ENCODE measurements at places on chromosomes 5 and 9.
A peak's percentile ranks its signal among the peaks of the same experiment; 100 is the strongest.

- DNase-seq, result no peak
These were observed 253.6 kb downstream of the TRIM32 start for GRCh38 chr9:116940614-116941215.

- DNase-seq, result no peak
These were observed 38.1 kb downstream of the SEMA6A start for GRCh38 chr5:116536316-116537083.

- DNase-seq, result no peak
These were observed 31.1 kb upstream of the CETN3 start for GRCh38 chr5:90440644-90441043.

DNA sequence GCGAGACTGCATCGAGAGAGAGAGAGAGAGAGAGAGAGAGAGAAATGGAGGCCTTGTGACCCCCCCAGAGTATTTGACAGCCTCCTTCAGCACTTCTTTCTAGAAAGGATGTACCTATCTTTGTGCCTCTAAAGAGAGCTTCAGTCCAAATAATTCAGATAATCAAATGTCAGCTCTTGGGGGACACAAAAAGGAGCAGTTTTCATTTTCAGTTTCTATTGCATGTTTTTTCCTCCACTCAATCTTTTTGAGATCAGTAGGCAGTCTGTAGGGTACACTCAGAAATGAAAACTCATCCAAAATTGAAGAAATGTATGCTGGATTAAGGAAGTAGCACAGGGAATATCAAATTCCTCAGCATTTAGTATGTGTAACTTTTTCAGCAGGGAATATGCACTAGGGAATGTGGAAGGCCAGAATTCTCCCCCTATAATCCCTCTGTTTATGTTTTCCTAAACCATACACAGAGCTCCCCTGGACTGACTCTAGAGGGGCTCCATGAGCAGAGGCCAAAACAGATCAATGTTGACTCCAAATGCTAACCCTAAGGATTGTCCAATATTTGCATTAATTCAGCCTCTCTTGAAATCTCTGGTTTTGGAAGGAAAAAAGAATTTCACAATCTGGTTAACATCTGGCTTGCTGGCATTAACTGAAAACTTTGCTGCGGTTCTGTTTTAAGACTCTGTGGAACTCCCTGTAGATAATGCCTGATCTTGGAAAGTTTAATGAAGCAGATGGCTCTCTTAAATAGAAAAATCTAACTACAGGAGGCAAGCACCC, 250.1 kb downstream of the CEMIP2 start:
- no peak for DNase-seq

DNA sequence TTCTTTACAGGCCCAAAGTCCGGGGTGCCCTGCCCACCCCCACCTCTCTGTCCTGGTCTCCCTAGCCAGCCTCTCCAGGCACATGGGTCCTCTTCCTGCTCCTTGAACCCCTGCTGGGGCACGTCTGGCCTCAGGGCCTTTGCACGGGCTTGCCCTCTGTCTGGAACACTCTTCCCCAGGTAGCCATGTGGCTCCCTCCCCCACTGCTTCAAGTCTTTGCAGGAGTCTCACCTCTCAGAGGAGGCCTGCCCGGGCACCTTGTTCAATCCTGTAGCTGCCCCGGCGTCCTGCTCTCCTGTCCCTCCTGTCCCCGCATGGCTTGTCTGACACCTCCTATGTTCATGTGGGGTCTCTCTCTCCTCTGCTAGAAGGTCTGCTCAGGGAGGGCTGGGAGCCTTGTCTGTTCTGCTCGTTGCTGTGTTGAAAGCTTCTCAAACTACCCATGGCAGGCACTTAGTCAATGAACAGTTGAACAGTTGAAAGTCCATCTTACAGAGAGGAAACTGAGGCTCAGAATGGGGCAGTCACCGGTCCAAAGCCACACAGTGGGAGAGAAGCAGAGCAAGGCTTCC, 241.4 kb downstream of the PBX3 start:
- no peak for DNase-seq

DNA sequence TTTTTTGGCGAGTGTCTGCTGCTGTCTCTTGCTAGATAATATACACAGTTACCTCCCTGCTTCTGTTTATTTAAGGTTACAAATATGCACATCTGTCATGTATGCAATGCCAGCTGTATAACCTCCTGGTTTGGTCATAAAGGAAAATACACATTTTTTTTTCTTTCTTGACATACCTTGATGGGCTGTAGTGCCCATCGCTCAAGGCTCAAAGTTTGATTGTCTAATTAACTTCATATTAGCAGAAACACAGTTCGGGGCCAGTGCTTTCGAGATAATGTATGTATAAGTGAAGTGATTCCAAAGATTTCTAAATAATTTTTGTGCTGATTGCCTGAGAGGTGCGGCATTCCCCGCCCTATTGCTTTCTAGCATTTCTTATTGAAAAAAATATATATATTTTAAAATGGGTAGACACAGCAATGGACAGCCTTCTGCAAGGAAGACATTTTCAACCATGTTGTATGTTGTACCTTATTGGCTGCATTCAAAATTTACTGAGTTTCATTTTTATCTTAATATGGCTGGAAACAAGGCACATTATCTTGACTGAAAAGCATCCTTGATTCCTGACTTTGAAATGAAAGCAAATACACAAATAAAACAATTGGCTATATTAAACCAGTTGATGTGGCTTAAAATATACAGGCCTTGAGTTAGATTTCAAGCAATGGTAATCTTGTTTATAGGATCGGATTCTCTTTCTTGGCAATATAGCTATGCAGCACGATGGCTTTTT, 206.2 kb downstream of the MEF2C start:
- no peak for DNase-seq

GRCh38 chr5:140038373-140038957, 4.6 kb downstream of the NRG2 start:
- no peak for DNase-seq

GRCh38 chr9:37916471-37917312, 12.8 kb upstream of the SLC25A51 start:
- DNase-seq, result no peak

DNA sequence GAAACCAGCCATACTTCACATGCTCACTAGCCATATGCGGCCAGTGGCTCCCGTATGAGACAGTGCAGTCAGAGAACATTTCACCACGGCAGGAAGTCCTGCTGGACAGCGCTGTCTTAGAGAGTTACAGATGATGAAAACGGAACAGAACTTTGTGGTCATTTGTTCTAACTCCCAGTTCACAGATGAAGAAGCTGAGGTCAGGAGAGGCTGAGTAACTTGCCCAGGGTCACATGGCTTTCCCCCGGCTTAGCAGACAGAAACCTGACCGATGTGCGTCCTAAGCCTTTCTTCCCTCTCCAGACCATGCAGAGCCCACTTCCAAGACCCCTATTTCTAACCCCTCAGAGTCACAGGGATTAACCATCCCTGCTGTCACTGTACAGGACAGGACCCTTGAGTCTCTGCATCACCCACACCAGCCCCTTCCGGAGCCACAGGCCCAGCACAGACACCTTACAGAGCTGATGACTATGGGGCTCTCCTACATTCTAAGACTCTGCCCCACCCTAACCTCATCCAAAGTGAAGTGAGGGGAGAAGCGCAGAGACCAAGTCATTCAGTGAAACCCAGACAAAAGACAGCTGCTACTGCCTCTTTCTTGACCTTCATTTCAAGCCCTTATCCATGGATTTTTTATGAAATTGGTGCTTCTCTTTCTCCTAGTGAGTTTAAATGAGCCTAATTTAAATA, 86.9 kb downstream of the PTPN3 start:
- DNase-seq, result no peak

GRCh38 chr5:73912821-73913271, 286.9 kb downstream of the ARHGEF28 start:
- no peak for DNase-seq

- no peak for DNase-seq
These were observed 22.5 kb downstream of the ADAMTSL1 start for GRCh38 chr9:18496256-18497000.

DNA sequence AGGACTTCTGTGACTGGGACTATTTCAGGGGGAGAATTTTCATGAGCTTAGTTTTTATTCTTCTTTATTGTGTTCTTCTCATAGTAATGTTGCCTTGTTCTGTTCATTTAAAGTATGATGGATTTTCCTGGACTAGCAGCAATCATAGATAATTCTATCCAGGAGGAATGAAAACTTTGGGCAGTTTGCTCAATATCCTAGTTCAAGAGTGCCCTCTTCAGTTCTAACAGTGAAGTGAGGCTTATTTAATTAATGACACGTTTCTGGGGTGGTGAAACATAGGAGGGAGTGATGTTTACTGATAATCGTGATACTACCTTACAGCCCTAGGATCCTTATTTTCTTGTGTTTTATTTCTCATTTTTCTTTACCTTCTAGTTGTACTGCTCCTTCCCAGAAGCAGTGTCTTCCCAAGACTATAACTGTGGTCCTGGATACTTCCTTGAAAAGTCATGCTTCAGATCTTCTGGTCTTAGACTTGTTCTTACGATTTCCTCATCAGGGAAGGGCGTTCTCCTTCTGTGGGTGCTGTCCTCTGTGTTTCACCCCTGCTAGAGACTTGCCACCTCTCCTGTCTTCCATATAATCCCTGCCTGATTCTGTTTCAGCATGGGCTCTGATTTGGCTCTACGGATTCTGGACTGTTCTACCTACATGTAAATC, 57.4 kb downstream of the CFAP95 start:
- DNase-seq, result no peak

GRCh38 chr5:1899201-1899600, 16.5 kb upstream of the IRX4 start:
- DNase-seq, result no peak

- no peak for DNase-seq
These were observed 118.0 kb downstream of the EGFLAM start for GRCh38 chr5:38376404-38376803.

GRCh38 chr5:132003170-132003744, 8.2 kb downstream of the ACSL6 start:
- no peak for DNase-seq

DNA sequence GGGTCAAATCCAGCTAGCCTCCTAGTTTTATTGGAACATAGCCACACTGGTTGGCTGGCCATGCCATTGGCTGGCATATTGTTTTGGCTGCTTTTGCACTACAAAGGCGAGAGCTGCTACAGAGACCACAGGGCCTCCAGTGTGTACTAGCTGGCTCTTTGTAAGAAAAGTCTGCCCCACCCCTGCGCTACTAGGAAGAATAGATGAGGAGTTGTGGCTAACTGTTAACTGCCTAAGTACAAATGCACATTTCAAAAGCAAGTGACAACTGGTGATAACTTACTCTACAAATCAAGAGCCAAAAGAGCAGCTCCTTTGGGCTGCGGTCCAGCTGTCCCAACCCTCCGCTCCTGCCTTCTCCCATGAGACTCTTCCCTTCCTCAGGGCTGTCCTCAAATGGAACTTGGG, 63.9 kb downstream of the SERINC5 start:
- no peak for DNase-seq

DNA sequence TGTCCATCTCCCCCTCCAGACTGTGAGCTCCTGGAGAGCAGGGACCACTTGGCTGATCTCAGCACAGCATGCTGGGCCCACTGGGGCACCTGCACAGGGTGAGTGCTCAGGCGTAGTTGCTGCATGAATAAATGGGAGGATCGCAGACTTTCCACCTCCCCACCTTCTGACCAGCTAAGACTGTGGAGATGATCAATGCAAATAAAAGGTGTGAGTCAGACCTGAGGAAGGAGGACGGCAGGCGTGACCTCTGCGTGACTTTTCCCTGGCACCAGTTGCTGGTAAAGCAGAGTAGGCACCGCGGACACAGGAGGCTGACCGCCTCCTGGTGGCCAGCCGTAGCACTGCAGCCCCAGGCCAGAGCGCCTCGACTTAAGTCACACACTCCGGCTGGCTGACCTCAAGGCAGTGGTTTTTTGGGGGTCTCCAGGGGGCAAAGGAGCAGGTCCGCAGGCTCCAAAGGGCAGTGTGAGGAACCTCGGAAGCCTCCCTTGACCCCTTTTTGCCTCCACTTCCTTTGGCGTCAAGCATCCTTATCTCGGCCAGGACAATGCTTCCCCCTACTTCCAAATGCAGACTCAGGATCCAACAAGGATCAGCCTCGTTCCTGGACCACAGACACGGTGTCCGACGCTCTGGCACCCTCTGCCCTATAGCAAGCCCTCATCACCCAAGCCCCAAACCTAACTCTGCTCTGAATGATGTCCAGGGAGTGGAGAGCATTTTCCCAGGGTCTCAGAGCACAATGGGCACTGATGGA, 12.7 kb upstream of the TDRD7 start:
- peak; percentile 59 for DNase-seq

DNA sequence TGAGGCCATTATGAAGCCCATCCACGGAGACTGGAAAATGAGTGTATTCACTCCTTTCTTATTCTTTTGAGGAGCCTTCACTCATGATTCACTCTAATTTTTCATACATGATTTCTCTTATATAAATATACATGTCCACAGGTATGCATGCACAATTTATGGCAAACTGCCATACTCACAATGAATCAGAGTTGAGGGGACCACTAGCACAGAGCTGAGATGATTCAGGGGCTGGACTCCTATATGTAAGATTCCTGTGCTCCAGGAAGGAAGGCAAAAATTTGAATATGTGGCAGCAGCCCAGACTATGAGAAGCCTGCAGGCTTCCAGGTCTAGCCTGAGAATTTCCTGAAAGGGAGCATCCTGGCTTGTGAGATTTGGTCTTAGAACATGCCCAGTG, 484.6 kb downstream of the PRELID2 start:
- DNase-seq, result no peak

DNA sequence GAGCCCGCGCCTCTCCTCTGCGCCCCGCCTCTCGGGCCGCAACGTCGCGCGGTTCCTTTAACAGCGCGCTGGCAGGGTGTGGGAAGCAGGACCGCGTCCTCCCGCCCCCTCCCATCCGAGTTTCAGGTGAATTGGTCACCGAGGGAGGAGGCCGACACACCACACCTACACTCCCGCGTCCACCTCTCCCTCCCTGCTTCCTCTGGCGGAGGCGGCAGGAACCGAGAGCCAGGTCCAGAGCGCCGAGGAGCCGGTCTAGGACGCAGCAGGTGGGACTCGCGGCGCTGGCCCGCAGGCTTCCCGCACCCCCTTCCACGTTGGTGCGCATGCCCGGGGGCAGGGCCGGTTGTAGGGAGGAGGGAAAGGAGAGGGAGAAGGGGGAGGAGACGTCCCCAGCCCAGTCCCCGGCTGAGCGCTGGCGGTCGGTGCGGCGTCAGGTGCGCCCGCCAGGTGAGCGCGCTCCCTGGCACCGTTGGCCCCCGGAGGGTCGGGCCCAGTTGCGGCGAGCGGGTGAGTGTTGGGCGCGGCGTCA, at the start of gene OCLN:
Gene OCLN, plus strand, starts transcription at position 400 of the 532 bp plus-strand sequence. CDS start 11,455 bp downstream, outside the sequence.
- no peak for DNase-seq
